C1 segment of cervical spinal cord (tissue), 14 donors: ENCODE measurements at places on chromosomes 1 and 21.
A peak's percentile ranks its signal among the peaks of the same experiment; 100 is the strongest.

GRCh38 chr1:158930504-158930903 is 848 bp upstream of the PYHIN1 start:
- DNase-seq: no peak

DNA sequence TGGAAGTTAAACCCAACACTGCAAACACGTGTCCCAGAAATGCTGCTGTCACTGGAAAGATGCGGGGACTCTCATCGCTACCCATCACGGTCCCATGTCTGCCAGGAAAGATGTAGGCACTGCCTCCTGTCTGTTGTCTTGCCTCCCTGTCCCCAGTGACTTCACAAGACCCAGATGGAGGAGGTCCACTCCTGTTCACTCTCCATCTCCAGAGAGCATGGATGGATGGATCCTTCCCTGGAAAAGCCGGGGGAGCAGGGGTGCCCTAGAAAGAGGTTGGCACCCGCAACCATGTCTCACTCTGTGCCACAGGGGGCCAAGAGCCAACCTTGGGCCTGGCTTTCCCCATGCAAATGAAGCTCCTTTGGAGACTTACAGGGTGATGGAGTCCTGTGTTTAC is 135.5 kb downstream of the GLIS1 start:
- no peak for DNase-seq

GRCh38 chr1:12542138-12542465 is 75.9 kb downstream of the DHRS3 start:
- DNase-seq: no peak

- no peak for DNase-seq
Measured at GRCh38 chr1:228861832-228862180, 126.5 kb downstream of the RHOU start.

DNA sequence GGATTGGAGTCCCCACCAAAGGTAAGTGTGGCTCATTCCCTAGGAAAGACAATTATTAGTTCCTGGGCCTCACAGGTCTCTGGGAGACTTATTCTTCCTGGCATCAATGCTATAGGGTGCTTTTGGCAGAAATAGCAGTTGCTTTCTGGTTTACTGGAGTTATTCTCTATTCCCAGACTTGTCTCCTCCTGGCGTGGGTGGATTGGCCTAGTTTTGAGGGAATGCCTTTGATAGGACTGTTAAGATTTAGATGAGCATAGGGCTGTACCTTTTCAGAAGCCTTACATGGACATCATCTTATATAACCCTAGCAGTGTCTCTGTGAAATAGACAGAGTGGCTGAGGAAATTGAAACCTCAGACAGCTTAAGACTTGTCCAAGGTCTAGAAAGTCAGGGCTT is 9.0 kb downstream of the PFKFB2 start:
- DNase-seq: no peak

GRCh38 chr1:35850051-35850450 is 33.0 kb upstream of the AGO1 start:
- no peak for DNase-seq

DNA sequence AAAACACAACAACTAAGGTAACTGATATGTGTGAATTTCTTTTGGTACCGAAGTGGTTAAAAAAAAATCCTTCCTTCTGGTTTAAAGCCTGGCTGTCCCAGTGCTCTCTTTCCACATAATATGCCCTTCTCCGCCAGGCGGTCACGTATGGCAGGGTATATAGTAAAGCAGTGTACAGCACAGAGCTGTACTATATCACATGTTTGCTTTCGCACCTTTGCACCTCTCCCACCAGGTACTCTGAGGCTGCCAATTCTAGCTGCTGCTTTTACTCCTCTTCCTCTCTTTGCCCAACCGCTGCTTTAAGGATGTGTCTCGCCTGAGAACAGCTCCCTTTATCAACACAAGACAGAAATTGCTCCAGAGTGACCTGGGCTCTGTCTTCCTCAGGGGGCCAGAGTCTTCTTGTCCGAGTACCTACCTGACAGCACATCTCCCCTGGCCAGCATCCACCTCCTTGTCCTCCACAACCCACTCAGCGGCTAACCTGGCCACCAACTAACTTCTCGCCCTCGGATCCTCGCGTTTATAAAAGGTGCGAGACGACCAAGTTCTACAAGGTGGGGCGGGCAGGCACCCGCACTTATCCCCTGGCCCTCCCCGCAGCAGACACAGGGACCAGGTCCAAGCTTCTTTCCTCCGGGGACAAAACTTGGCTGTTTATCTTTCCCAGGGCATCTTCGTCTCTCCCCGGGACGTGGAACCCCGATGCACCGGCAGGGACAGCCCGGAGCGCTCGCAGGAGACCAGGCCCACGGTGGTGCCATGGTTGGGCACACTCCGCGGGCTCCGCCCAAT is 1.6 kb downstream of the COLGALT2 start:
- DNase-seq: no peak

DNA sequence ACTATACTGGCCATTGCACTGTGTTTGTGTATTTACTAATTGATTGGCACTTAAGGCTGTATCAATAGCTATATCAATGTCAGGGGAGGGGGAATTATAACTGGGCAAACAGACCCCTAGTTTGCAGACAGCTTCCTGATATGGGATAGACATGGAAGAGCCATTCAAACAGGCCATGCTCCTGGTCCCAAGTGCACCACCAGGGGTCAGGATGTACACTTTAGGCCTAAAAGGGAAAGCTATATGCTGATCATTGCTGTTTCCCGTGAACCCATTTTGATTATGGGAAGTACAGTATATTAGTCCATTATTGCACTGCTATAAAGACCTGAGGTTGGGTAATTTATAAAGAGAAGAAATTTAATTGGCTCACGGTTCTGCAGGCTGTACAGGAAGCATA is 124.9 kb upstream of the BACE2 start:
- no peak for DNase-seq

DNA sequence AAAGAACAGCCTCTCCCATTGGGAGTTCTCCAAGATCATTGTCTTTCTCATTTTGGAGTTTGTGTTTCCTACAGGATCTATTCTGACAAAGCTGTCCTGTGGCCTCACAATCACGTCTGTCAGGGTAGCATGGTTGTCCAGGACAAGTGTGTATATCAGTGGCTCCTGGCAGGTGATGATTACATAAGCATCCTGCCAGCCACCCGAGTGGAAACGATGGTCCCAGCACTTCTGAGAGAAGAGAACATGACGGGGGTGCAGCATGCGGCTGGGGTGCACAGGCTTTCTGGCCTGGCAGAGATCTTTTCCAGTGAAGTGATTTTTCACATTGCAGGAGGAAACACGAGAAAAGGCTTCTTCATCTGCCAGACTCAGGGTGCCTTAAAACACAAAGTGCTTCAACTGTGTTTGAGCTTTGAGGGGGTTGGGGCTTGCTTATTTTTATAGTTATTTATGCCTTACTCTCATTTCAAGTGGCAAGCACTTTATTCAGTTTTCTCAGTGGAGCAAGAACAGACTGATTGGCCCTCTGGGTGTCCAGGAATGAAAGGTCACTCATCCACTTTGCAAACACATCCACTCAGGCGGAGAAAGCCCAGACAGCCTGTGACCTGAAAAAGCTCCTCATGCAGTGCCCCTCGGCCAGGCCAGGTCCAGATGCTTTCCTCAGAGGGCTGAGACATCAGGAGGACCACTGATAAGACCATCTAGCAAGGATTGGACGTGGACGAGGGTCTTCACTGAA is 186.0 kb downstream of the DUSP10 start:
- no peak for DNase-seq

DNA sequence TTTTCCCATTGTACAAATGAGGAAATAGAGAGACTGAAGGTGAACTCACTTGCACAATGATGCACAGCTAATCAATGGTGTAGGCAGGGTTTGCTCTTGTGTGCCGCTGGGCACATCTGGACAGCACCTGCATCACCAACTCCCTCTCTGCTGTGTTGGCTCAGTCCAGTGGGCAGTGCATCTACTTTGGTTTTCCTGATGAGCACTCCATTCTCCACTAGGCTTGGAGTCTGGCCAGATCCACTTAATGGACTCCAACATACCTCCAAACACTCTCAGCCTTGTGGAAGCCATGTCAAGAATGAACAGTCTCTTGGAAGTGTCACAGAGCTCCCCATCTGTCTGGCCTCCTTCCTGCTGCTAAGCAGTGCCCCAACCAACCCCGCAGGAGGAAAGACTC is 152.2 kb downstream of the HIVEP3 start:
- DNase-seq: no peak

- no peak for DNase-seq
Measured at GRCh38 chr1:227490001-227490400, 73.4 kb upstream of the ZNF678 start.

GRCh38 chr21:39106881-39107462 is 76.3 kb downstream of the PSMG1 start:
- no peak for DNase-seq

DNA sequence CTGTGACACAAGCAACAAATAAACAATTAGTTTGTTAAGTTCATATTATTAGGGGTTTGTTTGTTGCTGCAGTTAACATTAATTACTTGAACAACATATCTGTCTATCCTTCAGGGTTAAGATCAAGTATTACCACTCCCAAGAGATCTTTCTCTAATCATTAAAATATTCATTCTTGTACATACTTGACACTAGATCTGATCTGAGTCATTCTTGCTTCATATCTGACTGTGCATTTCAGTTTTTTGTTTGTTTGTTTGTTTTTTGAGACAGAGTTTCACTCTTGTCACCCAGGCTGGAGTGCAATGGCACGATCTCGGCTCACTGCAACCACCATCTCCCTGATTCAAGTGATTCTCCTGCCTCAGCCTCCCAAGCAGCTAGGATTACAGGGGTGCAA is 613.3 kb upstream of the PLXNA2 start:
- no peak for DNase-seq

DNA sequence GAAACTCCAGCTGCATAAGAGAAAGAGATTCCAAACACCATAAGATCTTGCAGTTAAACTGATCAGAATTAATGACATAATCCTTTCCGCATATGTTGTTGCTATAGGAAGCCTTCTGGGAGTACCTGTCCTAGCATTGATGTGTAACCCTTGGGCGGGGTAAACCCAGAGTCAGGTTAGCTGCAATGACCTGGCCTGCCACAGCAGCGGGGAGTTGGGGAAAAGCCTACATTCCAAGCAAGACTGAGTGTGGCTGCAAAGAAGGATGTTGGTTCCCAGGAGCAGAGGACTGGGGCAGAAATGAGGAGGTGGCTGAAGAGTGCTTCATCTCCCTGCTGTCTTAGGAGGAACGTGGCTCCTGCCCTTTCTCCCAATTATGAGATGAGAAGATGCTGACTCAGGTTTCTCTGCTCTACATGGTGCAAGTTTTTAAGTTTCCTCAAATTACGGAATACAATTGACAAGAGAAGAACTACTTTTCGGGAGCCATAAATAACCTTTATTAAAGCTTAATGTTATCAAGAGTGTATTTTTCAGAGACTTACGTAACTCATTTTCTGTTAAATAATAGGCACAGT is 142.1 kb downstream of the RYR2 start:
- DNase-seq: no peak

DNA sequence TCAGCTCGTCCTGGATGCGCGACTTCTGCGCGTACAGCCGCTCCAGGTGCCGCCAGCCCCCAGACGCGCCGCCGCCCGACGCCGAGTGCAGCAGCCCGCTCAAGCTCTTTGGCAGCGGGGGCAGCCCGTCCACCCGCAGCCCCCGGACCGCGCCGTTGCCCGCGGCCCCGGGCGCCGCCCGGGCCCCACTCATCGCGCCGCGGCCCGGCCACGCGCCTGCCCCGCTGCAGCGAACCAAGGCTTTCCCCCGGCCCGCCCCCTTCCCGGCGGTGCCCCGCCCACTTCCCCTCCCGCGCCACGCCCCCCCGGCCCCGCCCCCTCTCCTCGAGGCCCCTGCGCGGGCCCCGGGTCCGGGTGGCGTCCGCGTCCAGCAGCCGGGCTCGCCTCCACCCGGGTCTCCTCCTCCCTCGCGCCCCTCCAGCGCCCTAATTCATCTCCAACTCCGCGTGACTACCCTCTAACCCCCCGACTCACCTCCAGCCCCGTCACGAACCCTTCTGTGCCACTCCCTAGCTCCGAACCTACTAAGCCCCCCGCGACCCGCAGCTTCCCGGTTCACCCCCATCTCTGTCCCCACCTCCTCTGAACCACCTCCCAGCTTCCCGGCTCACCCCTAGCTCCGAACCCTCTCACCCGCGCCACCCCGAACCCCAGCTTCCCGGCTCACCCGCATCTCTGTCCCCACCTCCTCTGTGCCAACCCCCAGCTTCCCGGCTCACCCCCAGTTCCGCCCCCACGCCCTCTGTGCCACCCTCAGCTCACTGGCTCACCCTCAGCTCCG is at the start of gene FAM89A:
FAM89A (minus strand) TSS at position 236 of the 781 bp plus-strand sequence; CDS start at position 193, 43 bp downstream.
- DNase-seq: no peak

GRCh38 chr1:155297384-155297783 is 3.9 kb downstream of the PKLR start:
- DNase-seq: no peak

DNA sequence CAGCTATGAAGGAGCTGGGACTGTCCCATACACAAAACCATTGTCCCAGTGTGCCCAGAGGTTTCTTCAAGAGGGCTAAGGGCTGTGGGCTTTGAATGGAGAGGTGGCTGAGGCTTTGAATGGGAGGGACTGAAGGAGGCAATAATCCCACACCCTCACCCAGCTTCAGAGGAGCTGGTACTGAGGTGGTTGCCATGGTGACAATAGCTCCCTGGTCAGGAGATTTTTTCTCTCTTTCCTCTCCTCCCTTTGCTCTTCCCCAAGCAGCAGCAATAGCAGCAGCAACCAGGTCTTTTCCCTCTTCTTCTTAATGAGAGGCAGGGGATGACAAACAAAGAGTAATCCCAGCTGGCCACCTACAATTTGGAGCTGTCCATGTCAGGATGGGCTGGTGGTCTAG is 1.6 kb downstream of the HPCAL4 start:
- DNase-seq: no peak

DNA sequence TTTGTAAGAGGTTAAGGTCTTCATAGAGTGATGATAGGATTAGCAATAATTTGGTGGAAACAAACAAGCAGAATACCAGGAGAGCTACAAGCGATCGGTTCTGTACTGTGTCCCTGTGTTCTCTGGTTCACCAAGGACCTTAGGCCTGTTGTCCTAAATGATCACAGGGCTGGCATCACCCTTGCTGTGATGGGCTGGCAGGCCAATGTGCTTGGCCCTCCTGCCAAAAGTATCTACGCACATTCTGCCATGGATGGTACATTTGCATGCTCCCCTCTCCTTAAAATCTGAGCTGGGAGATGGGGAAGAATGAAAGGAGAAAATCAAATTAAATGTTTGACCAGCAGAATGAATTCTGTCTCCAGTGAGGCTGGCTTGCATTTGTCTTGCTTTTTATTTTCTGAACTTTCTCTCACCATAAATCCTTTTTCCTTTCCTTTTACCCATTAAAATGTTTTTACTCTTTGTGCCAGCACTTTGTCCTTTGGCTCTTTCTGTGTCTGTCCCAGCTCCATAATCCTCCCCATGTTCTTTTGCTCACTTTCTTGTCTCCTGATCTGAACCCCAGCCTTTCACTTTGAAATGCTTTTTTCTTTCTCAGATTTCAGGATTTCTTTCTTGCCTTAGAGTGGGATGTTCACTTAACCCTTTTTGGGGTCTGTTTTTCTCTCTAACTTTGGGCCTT is 51.7 kb downstream of the PBX1 start:
- DNase-seq: peak; percentile 43
